ENCODE measurements at places on chromosomes 2 and 18. TPM values are rescaled to one million over a fixed set of nuclear protein-coding genes. Genes with fewer than 3 reads are reported as not detected.
A peak's percentile ranks its signal among the peaks of the same experiment; 100 is the strongest.

DNA sequence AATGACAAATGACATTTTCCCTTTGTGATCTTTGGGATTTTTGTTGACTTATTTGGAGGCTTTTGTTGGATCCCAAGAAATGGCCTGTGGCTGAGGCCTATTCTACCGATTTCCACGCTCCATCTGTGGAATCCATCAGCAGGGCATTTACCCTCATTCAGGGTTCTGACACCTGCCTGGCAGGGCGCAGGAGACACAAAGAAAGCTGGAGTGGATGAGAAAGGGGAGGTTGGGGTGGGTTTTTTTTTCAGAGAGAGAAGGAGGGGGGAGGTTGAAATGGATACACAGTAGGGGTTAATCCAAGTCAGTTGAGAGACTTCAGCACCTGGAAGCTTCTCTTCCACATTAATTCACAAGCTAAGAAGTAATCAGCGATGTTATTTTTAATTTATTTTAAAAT, 59.7 kb downstream of the PAX3 start:
- no peak for DNase-seq

- no peak for DNase-seq
Observed at GRCh38 chr2:1837022-1837421, 92.7 kb upstream of the PXDN start.

GRCh38 chr2:123513351-123513750, 511.7 kb upstream of the CNTNAP5 start:
- DNase-seq, result no peak

DNA sequence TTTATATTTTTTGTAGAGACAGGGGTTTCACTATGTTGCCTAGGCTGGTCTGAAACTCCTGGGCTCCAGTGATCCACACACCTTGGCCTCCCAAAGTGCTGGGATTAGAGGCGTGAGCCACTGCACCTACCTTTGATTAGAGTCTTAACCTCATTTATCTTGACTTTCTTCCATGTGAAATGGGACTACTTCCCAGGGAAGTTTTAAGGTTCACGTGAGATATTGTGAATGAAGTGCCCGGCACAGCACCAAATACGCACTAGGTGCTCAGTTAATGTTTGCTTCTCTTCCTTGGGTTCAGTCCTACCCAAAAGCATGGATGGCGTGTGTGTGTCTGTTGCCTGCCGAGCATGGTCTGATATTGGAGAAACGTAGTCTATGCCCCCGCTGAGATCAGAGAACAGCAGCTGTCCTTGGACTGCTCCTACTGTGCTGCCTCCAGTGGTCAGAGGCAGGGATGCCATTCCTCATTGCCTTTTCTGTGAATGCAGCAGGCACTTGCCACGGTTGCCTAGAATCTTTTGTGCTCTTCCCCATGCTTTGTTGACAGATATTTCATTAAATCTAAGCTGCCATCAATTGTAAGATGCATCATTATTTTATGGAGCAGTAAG, 12.3 kb upstream of the TFCP2L1 start:
- peak; percentile 51 for DNase-seq

DNA sequence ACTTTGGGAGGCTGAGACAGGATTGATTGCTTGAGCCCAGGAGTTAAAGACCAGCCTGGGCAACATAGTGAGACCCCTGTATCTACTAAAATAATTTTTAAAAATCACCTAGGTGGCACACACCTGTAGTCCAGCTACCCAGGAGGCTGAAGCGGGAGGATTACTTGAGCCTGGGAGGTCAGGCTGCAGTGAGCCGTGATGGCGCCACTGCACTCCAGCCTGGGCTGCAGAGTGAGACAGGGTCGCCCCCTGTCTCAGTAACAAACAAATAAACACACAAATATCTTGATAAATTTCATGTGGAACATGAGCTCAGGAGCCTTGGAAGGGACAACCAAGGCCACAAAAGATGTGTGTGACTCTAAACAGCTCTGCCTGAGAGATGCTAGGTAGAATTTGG, 11.7 kb upstream of the ANKRD53 start:
- DNase-seq, result no peak

GRCh38 chr2:11466307-11467128, 557 bp upstream of the E2F6 start:
- no peak for DNase-seq

GRCh38 chr2:205451901-205452512, 230.3 kb upstream of the NRP2 start:
- DNase-seq, result no peak

DNA sequence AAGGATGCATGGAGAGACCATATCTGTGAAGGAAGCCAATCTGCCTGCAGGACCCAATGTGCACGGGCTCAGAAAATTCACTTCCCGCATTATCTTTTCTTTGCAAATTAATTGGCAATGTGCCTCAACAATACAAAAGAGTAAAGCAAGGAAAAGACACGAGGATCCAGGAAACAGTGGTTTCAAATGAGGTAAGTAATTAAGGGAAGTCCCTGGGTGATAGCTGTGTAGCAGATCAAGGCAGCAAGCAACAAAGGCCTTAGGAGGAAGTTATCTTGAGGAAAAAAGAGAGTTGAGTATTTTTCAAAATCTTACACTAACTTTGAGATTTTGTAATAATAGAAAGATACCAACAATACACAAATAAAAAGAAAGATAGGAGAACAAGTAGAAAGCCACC, 44.3 kb upstream of the TGIF1 start:
- DNase-seq, result no peak

GRCh38 chr2:9311488-9311887, 104.9 kb downstream of the ASAP2 start:
- no peak for DNase-seq

- no peak for DNase-seq
Observed at GRCh38 chr2:117917223-117917917, 96.5 kb downstream of the CCDC93 start.

SEPTIN2 gene
- 138 TPM for total RNA-seq

SULT1C4 gene
- total RNA-seq, result 9.4 TPM

Measured in hematopoietic multipotent progenitor cell (in vitro differentiated cells).